Right renal pelvis (tissue), 4 donors: ENCODE measurements at places on chromosomes 13 and 19. TPM values are rescaled to one million over a fixed set of nuclear protein-coding genes. Genes with fewer than 3 reads are reported as not detected.

DNA sequence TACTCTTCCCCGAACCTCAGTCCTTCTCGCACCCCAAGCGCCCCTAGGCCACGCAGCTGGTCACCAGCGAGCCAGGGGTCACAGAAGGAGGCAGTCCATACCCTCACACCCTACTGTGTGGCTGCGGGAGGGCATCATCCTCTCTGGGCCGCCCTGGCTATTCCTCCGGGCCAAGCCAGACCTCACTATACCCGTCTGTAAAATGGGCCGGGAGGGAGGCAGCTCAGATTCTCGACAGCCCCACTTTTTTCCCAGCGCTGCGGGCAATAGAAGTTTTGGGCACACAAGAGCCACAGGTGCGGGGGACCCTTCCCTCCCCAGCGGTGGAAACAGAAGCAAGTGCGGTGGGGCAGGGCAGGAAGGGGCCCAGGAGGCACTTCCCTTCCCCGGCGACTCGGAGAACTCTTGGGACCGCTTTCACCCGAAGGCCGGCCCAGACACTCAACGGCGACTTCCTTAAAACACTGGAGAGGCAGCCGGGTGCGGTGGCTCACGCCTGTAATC is 5.6 kb upstream of the ARRDC2 start:
- DNase-seq: no peak

DNA sequence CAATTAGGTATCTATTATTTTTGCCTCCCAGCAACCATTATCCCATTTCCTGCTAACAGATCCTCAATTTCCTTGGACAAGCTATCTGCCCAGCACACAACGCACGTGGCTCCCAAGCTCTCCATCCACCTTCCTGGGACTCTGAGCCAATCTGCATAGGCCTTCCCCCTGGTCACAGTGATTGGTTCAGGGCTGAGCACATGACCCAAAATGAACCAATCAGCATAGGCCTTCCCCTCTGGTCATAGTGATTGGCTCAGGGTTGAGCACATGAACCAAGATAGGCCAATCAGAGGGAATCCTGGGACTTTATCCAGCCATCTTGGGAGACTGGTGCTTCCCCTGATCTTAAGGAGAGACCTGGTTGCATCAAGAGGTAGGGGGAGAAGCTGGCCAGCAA is 5.8 kb downstream of the CPAMD8 start:
- DNase-seq: no peak

DNA sequence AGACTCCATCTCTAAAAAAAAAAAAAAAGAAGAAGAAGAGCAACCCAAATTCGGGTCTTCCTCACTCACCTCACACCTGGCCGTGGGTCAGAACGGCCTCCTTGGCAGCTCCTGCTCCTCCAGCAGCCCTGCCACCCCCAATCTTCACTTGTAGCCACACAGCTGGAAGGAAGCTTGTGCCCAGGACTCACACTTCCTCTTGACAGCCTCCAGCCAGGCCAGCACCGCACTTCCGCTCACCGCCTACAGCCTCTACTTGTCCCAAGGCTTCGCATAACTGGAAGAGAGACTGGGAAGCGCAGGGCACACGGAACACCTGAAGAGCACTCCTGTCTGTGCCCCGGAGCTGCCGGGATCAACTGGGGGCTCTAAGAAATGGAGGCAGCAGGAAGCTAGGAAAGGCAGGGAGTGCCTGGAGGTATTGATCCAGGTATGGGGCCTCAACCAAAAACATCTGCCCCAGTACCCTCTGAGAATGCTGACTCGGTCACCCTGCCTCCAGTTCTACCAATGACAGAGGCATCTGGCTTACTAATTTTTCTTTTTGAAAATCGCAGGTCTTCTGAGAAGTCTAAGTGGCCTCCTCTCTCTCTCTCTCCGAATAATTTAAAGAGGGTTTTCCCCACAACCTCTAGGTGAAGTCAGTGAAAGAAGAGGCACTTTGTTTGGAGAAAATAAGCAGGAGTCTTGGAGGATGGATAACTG is 31.1 kb upstream of the ATP12A start:
- no peak for DNase-seq

Gene CALR3
- not detected for polyA plus RNA-seq

Gene IL4I1
- 3.6 TPM for polyA plus RNA-seq

Gene CABP5
- 0.10 TPM for polyA plus RNA-seq

Gene CATSPERD
- not detected for polyA plus RNA-seq

GRCh38 chr13:46535825-46536224 is 17.1 kb upstream of the LRCH1 start:
- DNase-seq: no peak

- DNase-seq: no peak
Observed at GRCh38 chr19:8334458-8335342, 8.4 kb downstream of the KANK3 start.

- DNase-seq: no peak
Observed at GRCh38 chr13:69720278-69720983, 387.2 kb upstream of the ATXN8OS start.

Gene GPR12
- polyA plus RNA-seq: not detected

- no peak for DNase-seq
Observed at GRCh38 chr13:43520351-43520750, 266.4 kb downstream of the ENOX1 start.

GRCh38 chr13:66689628-66690027 is 540.5 kb downstream of the PCDH9 start:
- no peak for DNase-seq

Gene AP1M2
- polyA plus RNA-seq: 50.7 TPM

DNA sequence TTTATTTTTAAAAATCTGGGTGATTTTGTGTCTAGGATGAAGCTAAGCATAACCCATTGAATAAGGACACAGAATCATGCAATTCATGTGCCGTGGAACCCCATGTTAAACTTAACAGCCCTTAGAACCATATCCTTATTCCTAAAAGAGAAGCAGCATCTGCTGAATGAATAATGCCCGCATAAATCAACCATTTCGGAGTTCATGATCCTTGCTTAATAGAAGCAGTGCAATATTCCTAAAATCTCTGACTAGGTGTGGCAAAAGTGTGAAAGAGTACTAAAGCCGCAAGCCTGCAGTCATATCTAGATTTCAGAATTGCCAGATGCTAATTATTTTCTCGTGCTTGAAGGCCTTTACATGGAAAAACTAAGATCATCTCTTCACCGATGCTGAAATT is 33.6 kb upstream of the ARGLU1 start:
- DNase-seq: no peak

DNA sequence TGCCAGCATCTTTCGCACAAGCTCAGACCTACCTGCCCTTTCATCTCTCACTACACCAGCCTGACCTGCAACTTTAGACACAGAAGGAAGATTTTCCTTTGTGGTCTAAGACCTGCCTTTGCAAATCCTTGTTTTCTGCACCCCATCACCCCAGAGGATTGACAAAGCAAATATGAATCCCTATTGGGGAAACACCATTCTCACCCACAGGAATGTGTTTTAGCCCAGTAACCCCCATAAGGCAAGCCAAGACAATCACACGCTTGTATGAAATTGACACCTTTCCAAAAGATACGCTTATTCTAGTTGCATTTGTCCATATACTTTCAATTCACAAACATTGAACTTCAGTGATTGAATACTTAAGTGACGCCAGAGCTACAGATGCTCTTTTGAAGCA is 55.7 kb downstream of the SPATA13 start:
- no peak for DNase-seq

Gene CFD
- polyA plus RNA-seq: 2.1 TPM

- no peak for DNase-seq
Observed at GRCh38 chr13:44904967-44905366, 84.3 kb downstream of the NUFIP1 start.

Gene PDX1
- not detected for polyA plus RNA-seq

DNA sequence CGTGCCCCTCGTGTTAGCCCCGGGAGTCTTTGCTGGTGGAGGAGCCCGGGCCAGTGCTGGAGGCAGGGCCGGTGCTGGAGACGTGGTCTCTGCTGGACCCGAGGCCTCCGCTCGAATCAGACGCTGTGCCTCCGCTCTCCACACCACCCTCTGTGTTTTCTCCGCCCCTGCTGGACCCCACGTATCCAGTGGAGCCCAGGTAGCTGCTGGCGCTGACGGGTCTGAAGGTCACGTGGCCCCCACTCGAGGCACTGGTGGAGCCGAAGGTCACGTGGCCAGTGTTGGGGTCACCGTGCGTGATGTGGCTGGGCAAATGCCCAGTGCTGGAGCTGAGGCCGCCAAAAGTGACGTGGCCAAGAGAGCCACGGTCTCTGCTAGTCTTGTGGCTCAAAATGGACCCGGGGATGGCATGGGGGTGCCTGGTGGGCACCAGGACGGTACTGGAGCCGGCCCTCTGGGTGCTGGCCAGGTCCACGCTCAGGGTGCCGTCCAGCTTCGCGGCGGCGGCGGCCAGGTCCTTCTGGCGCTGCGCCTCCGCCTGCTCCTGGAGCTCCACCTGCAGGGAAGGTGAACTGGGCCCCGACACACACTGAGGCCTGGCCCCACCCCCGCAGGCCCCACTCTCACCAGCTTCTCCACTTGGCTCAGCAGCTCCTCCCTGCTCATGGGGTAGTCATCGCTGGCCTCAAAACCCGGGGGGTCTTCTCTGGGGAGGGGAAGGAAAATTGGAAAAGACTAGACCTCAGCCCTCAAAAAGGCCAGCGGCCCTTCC is 27.3 kb downstream of the ZNF114 start:
- no peak for DNase-seq

Gene KIR3DL3
- not detected for polyA plus RNA-seq

- DNase-seq: no peak
Observed at GRCh38 chr19:46081928-46082727, 41.3 kb upstream of the IGFL4 start.

DNA sequence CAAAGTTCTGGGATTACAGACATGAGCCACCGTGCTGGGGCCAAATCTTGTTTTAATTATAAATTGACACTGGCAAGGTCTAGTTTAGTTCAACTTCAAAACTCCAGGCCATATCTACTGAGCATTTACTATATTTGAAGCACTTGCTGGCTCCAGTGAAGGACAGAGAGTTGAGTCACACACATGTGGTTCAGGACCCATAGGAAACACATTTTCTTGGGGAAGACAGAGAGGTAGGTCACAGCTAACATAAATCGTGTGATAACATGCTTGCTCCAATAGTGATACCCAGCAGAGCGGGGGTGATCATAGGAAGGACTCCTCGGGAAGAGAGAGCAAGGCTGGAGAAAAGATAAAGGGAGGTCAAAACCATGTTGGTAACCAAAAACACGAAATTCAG is 170.6 kb upstream of the TSC22D1 start:
- DNase-seq: no peak

Gene ZSCAN5C
- polyA plus RNA-seq: not detected

DNA sequence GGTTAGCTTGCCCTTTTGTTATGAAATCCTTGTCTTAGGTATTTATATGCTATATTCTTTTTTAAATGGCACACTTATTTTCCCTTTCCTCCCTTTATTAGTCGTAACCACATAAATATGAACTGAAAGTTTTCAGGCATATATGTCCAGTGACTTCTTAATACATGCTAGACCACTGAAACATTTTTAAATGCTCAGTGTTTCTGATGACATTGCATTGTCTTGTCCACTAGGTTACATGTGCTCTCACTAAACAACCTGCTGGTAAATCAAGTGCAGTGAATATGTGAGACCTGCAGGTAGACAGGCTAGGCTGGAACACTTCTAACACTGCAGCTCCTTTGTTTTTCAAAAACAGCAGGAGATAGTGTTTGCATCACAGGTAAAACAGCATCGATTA is 332.6 kb upstream of the DACH1 start:
- no peak for DNase-seq

Gene EFNA2
- polyA plus RNA-seq: 2.5 TPM

Gene LRP3
- 19.9 TPM for polyA plus RNA-seq

DNA sequence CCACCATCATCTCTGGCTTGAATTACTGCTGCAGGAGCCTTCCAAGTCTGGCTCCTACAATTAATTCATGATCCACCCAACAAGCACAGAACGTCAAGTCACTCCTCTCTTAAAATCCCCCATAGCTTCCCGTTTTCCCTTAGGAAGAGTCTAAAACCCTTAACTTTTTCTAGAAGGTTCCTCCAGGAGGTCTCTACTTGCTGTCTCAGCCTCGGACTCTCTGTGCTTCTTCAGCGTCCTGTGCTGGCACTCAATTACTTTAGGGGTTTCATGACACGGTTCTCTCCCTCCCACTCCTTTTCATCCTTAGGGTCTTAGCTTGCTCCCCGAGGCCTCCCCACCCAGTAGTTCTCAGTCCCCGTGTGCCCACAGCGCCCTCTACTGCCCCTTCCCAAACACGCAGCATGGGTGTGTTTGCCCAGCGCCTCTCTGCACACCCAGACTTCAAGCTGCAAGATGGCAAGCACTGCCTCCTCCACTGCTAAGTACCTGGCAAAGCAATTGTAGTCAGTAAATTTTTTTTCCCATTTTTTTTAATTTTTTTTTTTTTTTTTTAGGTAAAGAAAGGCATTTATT is 25.8 kb upstream of the MAP3K10 start:
- no peak for DNase-seq

DNA sequence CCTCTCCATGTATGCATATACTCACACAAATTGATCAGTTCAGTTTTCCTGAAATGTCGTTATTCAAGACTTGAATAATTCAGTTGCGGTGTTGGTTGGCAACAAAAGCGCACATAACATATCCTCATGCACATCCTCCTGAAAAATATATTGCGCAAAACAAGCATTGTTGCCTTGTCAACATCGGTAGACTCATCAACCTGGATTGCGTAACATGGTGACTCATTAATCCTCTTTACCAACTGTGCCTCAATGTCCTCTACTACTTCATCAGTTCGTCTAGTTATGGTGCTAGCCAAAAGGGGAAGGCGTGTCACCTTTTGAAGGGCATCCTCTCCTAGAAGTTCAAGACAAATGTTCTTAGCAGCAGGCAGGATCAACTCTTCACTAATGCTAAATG is 357.7 kb downstream of the LMO7 start:
- DNase-seq: no peak

GRCh38 chr13:93549326-93550005 is 322.9 kb downstream of the GPC6 start:
- no peak for DNase-seq

DNA sequence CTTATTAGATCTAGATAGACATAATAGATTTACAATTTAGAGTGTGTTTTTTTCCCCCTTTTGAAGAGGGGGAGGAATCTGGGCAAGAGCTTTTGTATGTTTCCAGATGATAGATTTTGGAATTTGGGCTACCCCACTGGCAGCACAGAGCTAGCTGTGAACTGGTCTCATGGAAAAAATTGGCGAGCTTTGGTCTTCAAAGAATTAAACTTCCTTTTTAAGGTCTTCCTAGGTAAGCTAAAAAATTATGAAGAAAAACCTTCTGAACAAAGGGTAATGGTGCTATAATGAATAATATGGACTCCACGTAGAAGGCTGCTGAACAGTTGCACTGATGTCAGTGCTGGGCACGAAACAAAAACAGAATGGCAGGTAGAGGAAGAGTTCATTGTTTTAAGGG is 109.3 kb downstream of the ZIC5 start:
- DNase-seq: no peak

DNA sequence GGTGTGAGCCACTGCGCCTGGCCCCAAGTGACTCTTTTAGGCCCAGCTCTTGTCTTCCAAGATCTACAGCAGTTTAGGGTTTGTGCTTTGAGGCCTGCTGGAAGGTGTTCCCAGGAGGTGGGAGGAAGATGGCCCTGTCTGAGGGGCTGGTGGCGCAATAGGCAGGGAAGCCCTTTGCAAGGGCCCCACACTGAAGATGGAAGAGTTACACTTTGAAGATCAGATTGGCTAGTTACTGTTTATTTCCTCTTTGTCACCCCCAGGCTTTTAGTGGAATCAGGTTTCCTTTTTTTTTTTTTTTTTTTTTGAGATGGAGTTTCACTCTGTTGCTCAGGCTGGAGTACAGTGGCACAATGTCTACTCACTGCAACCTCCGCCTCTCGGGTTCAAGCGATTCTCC is 1.9 kb upstream of the RABAC1 start:
- DNase-seq: no peak

Gene CLDN10
- 122 TPM for polyA plus RNA-seq
